GM23248 (cell line): ENCODE measurements at places on chromosomes 12 and 14. TPM values are rescaled to one million over a fixed set of nuclear protein-coding genes. Genes with fewer than 3 reads are reported as not detected.

DNA sequence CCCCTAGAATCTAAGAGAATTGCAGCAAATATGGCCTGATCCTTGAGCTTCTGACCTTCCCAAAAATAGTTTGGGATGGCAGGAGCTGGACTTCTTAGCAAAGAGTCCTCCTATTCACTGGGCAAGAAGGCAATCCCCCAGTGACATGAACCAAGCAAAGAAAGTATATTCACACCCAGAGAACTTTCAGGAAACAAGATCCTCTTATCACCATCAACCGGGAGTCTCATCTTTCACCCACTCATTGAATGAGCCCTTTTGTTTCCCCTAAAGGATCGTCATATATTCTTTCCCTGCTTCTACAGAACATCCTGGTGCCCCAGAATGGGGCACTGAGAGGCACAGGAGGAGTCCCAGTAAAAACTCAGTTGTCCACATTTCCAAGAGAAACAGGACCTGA is 19.7 kb downstream of the SPTB start:
- DNase-seq, result no peak

- DNase-seq, result no peak
These were observed 121.8 kb downstream of the RASSF9 start for GRCh38 chr12:85714425-85714824.

DNA sequence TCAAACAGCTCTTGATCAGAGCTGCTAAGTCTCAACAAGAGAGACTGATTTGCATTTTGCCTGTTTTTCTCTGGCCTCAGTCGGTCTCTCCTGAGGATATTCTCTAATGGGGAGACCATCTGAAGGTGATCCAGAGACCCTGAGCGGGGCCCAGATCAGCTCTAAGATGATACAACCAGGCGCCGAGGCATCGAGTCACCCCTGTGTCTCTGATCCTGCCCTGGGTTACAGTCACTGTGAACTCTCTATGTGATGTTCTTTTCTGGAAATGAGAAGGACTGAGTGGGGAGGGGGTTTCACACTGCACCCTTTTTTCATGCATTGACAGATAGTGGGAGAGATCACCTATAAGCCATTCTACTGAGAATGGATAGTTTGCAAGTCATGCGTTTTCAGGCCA is 247.6 kb upstream of the PWP1 start:
- DNase-seq, result no peak

- no peak for DNase-seq
These were observed 61.3 kb downstream of the DICER1 start for GRCh38 chr14:95095996-95096395.

- DNase-seq, result no peak
These were observed 174.8 kb upstream of the DCN start for GRCh38 chr12:91357381-91357780.

The RILPL1 gene
- 2.9 and 3.6 TPM in 2 replicates for polyA plus RNA-seq
